ENCODE measurements at places on chromosomes 6 and 20.

DNA sequence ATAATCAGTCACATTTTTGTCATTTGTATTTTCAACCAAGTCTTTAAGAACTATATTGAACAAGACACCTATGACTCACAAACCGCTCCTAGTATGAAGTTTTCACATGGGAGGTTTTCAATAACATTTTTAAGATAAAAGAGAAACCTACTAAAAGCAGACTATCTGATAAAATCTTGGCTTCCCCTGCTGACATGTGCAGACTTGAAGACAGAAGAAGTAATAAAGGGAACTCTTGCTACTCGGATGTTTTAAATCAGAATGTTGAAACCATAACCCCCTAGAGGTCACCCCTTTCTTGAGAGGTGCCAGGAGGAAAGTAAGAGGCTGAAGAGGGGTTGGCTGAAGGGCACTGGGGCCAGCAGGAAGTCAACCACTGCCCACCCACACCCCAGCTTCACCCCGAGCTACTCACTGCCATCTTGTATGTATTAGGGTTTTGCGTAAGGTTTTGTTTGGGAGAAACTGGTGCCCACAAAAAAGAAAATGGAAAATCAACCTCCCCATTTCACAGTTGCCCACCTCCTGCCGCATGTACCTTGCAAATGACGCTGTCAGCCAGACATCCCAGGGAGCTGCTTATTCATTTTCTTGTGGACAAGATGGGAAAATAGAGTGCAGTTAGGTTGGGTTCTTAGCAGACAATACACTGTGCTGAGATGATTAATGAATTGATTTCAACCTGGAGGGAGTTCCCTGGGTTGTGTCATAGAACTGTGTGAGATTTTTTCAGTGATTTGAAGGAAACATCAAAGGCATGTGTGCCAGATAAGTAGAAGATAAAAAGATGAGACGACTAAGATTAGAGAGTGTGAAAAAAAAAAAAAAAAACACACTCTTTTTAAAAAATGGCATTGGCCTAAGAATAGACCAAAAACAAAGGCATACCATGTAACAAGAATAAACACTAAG lies 83.2 kb upstream of the TAB2 start:
- DNase-seq: peak; percentile 77

- no peak for DNase-seq
Observed at GRCh38 chr6:163394659-163395058, 19.9 kb upstream of the QKI start.

GRCh38 chr6:19734519-19734918 lies 102.7 kb upstream of the ID4 start:
- DNase-seq: no peak

GRCh38 chr6:90035047-90035723 lies 140.9 kb downstream of the GJA10 start:
- no peak for DNase-seq
